CD8-positive, alpha-beta memory T cell (primary cell): ENCODE measurements at places on chromosomes 3 and 15. TPM values are rescaled to one million over a fixed set of nuclear protein-coding genes. Genes with fewer than 3 reads are reported as not detected.
A peak's percentile ranks its signal among the peaks of the same experiment; 100 is the strongest.

GPR160 gene
- 2.9 TPM for total RNA-seq

HDC gene
- 0.15 TPM for total RNA-seq

ATP13A4 gene
- total RNA-seq: 2.6 TPM

DNA sequence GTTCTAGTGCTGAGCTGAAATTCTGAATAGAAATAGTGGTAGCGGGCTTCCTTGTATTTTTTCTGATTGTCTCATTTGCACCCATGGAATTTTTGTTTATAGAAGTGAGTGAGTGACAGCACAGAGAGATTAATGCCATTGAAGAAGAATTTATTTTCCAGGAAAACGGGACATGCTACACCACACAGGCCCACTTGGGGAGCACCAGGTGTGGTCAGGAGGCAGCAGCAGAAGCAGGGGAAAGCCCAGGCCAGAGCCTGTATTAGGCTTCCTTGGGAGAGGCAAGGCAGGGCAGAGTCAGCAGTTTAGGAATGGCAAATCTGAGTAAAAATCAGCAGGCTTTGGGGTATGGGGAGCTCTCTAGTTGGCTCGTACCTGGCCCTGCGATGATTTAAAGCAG, 88.4 kb upstream of the ATP11B start:
- no peak overlapping the region for H3K4me3 ChIP-seq
- no peak overlapping the region for H3K27ac ChIP-seq
- DNase-seq: no peak
- no peaks in the 10 kb centered on the region for H3K36me3 ChIP-seq

DNA sequence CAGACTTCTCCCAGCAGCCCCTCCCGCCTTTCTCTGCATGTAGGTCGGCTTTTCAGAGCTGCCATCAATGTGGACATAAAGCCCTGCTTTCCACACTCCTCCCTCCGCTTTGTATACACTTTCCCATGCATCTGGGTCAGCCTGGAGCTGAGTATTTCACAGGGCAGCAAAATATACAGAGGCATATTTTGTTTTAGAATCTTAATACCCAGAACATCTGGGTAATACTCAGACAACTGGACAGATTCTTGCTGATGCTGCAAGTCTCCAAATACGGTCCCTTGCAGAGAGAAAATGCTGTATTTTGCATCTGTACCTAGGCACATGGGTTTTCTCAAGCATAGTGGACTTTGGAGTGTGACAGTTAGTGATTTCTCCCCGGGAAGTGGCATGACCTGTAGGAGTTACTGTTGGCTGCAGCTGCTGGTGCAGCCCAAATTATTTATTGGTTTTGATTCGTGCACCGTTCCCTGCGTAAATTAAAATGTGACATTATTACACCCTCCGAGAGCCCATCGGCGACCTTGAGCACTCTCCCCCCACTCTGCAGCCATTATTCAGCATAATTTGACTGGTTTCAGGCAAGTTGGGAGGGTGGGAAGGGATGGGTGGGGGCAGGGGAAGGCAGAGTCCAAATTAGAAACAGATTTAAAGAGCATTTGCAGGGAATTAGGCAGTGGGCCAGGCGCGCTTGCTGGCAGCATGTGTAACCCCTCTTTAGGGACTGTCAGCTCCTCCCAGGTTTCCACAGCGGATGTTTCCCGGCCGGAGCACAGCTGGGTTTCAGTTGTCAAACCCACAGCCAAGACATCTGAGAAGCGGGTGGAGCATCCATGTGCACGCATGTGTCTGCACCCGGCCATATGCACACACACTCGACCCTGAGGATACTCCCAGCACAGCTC, 100.8 kb downstream of the CPN2 start:
- H3K27ac ChIP-seq: no peak overlapping the region
- H3K27me3 ChIP-seq: no peaks in the 10 kb centered on the region
- peaks cover 3% of the 10 kb centered on the region for H3K4me1 ChIP-seq
- DNase-seq: no peak
- H3K4me3 ChIP-seq: no peak overlapping the region

- DNase-seq: no peak
- no peak overlapping the region for H3K27ac ChIP-seq
- H3K36me3 ChIP-seq: no peaks in the 10 kb centered on the region
- no peaks in the 10 kb centered on the region for H3K27me3 ChIP-seq
Measured at GRCh38 chr3:28019740-28020139, 221.7 kb upstream of the CMC1 start.

DNA sequence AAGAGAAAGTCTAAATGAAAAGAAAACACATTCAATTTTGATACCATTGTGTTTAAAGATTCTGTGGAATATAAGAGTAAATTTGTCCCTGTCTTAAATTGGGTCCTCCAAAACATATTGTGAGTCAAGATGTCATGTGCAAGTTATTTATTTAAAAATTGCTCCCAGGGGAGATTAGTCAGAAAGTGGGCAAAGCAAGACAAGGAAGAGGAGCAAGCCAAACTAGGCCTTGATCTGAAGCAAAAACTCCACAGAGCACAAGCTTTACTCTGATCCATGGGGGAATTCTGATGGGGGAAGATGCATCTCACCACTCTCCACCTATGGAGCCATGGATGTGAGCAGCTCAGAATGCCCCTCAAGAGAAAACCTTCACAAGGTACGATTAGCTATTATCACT, 342.8 kb upstream of the IL12A start:
- H3K4me3 ChIP-seq: no peak overlapping the region
- no peak overlapping the region for H3K27ac ChIP-seq
- H3K36me3 ChIP-seq: no peaks in the 10 kb centered on the region
- H3K4me1 ChIP-seq: no peaks in the 10 kb centered on the region
- H3K27me3 ChIP-seq: no peaks in the 10 kb centered on the region

DNA sequence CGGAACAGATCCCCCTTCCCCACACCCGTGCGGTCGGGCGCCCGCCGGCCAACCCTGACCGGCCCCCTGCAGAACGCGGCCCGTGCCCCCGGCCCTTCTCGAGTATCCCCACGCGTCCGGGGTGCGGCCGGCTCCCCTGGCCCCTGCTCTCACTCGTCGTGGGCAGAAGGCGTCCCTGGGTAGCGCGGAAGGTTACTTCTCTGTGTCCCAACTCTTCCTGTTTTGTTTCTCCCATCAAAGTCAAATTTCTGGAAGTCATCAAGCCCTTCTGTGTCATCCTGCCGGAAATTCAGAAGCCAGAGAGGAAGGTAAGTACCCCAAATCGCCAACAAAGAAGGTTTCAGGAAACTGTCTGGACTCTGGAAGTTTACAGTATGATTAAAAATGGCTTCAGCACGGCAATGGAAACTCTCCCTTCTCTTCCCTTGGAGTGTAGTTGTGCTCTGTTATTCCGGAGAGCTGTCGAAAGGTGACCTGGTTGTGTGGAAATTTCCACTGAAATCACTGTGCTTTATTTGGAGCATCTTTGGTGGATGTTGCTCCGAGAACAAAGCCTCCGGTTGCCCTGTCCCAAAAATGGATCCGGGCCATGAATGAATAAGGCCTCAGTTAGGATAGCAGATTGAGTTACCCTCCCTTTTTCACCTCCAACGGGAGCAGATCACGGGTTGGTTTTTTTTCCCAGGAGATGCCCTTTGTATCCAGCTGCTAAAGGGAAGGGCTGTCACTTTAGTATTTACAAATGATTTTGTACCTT, 536 bp downstream of the SEC61A1 start:
- peaks cover 22% of the 10 kb centered on the region for H3K36me3 ChIP-seq
- peak overlapping the region; percentile 89 for H3K27ac ChIP-seq
- peaks cover 38% of the 10 kb centered on the region for H3K4me1 ChIP-seq
- DNase-seq: no peak

GRCh38 chr3:146953511-146953981, 348.4 kb upstream of the PLSCR5 start:
- H3K4me3 ChIP-seq: no peak overlapping the region
- no peaks in the 10 kb centered on the region for H3K4me1 ChIP-seq
- H3K27me3 ChIP-seq: no peaks in the 10 kb centered on the region

GRCh38 chr3:66747696-66748095, 246.9 kb upstream of the LRIG1 start:
- H3K4me3 ChIP-seq: no peak overlapping the region
- H3K27ac ChIP-seq: no peak overlapping the region
- H3K4me1 ChIP-seq: no peaks in the 10 kb centered on the region
- DNase-seq: no peak
- no peaks in the 10 kb centered on the region for H3K27me3 ChIP-seq
- no peaks in the 10 kb centered on the region for H3K36me3 ChIP-seq

DNA sequence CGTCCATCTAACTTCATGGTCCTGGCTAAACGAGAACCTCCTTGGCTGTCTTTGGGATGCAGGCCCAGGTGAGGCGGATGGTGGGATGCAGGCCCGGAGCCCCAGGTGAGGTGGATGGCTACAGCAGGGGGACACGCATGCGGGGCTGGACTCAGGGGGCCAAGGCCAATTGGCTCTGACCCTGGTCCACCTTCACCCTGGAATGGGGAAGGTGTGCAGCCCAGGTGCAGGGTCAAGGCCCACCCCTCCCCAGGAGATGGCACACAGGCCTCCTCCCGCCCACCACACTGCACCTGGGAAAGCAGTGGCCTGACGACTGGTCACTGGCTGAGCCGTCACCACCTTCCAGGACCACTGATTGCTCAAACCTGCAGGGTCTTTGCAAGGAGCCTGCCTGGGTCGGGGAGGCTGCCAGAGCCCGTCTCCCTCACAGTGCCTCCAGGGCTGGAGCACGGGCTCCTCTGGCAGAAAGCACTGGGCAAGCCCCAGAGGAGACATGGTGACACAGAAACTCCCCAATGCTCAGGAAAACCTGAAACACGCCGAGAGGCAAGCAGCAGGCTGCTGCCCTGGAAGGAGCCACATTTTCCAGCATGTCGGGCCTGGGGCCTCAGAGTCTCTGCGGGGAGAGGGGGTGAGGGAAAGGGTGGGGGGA, 159.6 kb downstream of the LRRK1 start:
- H3K27me3 ChIP-seq: no peaks in the 10 kb centered on the region
- H3K27ac ChIP-seq: no peak overlapping the region

GRCh38 chr3:133487920-133488540, 85.5 kb upstream of the CDV3 start:
- H3K4me3 ChIP-seq: no peak overlapping the region
- peaks cover 37% of the 10 kb centered on the region for H3K4me1 ChIP-seq

DNA sequence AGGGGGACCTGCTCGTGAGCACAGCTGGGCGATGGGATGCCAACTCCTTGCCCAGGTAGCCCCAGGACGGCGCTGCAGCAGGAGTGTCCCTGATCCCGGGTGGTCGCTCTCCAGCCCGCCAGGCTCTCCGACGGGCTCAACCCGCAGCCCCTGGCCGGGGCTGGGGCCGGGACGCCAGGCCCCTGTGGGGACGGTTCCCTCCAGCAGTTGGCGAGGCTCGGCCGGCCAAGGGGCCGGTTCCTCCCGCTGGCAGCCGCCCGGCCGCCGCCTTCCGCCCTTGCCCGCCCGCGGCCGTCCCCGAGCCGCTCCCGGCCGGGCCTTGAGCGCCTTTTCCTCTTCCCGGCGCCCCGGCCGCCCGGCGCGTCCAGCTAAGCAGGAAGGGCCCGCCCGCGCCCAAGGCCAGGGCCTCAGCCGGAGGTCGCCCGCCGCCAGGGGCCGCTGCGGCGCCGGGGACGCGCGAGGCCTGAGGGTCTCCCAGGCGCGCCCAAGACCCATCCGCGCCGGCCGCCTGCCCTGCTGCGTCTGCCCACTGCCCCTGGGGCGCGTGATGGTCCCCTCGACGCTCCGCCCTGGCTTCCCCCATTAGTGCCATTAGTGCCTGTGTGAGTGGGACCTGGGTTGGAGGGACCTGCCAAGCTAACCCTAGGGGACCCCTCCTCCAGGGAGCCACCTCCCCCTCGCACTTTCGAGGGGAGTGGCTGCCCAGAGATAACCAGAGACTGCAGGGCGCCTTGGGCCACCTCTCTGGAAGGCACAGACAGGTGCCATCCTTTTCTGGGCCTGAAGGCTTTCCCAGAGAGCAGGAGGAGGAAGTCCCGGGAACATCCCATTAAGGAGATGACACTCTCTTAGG, 106.4 kb downstream of the FBLN2 start:
- peaks cover 22% of the 10 kb centered on the region for H3K4me1 ChIP-seq
- peaks cover 8% of the 10 kb centered on the region for H3K27me3 ChIP-seq
- peak; percentile 18 for DNase-seq
